ENCODE measurements at places on chromosomes 12 and 14.

- no peak for DNase-seq
These were observed 234.5 kb upstream of the SSTR1 start for GRCh38 chr14:37972941-37973887.

- DNase-seq, result no peak
These were observed 137.4 kb downstream of the ANO2 start for GRCh38 chr12:5807514-5808219.

DNA sequence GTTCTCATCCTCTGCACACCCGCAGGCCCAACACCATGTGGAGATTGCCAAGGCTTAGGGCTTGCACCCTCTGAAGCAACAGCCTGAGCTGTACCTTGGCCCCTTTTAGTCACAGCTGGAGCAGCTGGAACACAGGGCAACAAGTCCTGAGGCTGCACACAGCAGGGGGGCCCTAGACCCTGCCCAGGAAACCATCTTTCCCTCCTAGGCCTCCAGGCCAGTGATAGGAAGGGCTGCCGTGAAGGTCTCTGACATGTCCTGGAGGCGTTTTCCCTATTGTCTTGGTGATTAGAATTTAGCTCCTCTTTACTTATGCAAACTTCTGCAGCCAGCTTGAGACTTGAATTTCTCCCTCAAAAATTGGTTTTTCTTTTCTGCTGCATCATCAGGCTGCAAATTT lies 373.5 kb upstream of the CLEC14A start:
- no peak for DNase-seq

GRCh38 chr12:112577473-112578329 lies 159.0 kb downstream of the PTPN11 start:
- no peak for DNase-seq

GRCh38 chr14:63342371-63342770 lies 23.6 kb upstream of the GPHB5 start:
- DNase-seq, result no peak
